Lung microvascular endothelial cell (primary cell): ENCODE measurements at places on chromosomes 16 and 17.
A peak's percentile ranks its signal among the peaks of the same experiment; 100 is the strongest.

- peak; percentile 11 for DNase-seq
Observed at GRCh38 chr16:28981517-28981916, 3.3 kb upstream of the LAT start.

GRCh38 chr17:78366109-78366848 is 6.4 kb upstream of the SOCS3 start:
- no peak for DNase-seq

GRCh38 chr17:46026166-46027047 is 27.4 kb downstream of the STH start:
- DNase-seq = no peak

DNA sequence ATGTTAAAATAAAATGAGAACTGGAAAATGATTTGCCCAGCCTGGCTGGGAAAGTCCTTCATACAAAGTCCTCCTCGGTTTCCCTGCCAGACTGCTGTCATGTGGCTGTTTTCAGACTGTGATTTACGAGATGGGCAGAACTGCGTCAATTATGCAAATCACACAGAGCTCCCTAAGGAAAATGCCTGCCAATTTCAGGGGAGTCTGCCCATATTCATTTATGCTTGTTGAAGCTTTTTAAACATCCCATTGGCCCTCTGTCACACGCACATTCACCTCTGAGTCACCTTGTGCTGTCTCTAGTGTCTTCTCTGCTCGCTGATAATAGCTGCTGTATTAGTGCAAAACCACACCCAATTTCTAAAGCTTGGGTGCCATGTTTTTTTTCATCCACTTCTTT is 81.7 kb upstream of the FAM20A start:
- DNase-seq = no peak

GRCh38 chr17:7944326-7944725 is 12.3 kb downstream of the CNTROB start:
- no peak for DNase-seq

GRCh38 chr17:37744633-37744927 is 279 bp downstream of the HNF1B start:
- DNase-seq = no peak

GRCh38 chr17:14303343-14304221 is 2.7 kb downstream of the HS3ST3B1 start:
- no peak for DNase-seq
